ENCODE measurements at places on chromosomes 1 and 21. TPM values are rescaled to one million over a fixed set of nuclear protein-coding genes. Genes with fewer than 3 reads are reported as not detected.

The ACTL8 gene
- not detected for total RNA-seq

The APCS gene
- not detected for total RNA-seq

The TDRKH gene
- total RNA-seq = 13.3 TPM

The BEND5 gene
- total RNA-seq = 11.5 TPM

The OR2L2 gene
- 0.07 TPM for total RNA-seq

The GNG4 gene
- 77.2 TPM for total RNA-seq

The S100A7A gene
- not detected for total RNA-seq

The ST6GALNAC5 gene
- total RNA-seq = not detected

The EFNA1 gene
- 0.24 TPM for total RNA-seq

The GUCA2B gene
- not detected for total RNA-seq

The CD247 gene
- total RNA-seq = 183 TPM

The ADAM30 gene
- total RNA-seq = not detected

The GCSAML gene
- 0.14 TPM for total RNA-seq

The ARID4B gene
- 50.8 TPM for total RNA-seq

The CELA2A gene
- not detected for total RNA-seq

The KRTAP10-6 gene
- not detected for total RNA-seq

The COL8A2 gene
- total RNA-seq = 0.12 TPM

The INSRR gene
- 0.68 TPM for total RNA-seq

The AADACL3 gene
- not detected for total RNA-seq

The SELL gene
- total RNA-seq = 92.7 TPM

The SRRM1 gene
- total RNA-seq = 258 TPM

The CELA3B gene
- total RNA-seq = not detected

The SLC25A34 gene
- 1.5 TPM for total RNA-seq
